ENCODE measurements at places on chromosomes 11 and 22.
A peak's percentile ranks its signal among the peaks of the same experiment; 100 is the strongest.

GRCh38 chr22:42992886-42993479 is 22.0 kb downstream of the PACSIN2 start:
- DNase-seq = no peak

DNA sequence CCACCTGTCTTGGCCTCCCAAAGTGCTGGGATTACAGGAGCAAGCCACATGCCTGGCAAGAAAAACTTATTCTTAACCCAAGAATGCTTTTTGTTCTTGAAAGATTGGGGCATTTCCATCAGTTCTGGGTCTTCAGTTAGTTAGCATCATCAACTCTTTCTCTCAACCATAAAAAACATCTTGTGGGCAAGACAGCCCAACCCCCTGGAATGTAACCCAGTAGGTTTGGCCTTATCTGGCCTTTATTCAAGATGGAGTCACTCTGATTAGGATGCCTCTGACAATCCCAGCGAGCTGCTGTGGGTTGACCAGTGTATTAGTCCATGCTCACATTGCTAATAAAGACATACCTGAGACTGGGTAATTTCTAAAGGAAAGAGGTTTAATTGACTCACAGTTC is 9.2 kb upstream of the TPCN2 start:
- DNase-seq = no peak

DNA sequence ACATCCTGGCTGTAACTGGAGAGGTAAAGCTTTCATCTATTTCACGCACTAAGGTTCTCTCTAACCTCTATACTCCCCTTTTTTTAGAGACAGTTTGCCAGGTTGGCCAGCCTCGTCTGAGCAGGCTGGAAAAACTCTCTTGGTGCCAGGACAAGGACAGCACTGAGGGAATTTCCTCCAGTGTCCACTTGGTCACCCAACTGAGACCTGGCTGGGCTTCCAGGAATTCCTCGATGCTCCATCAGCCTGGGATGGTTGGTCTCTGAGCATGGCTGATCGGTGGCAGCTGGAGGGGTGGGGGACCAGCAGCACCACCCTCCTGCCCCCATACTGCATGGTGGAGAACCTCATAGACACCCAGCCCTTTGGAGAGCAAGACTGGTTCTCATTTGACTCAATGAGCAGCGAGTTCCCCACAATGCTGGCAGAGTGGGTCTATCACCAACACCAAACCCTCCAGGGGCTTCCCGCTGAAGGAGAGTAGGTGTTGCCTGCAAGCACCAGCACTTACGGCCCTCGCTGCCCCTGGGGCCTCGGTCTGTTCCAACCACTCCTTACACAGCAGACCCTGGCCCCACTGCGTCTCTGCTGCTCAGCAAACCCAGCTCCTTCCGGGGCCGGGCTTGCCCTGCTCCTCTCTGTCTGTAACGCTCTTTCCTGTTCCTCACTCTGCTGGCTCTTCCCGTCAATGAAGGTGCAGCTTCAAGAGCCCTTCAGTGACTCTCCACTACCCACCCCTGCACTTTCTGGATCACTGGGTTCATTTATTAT is 122.2 kb downstream of the ST3GAL4 start:
- peak; percentile 43 for DNase-seq

DNA sequence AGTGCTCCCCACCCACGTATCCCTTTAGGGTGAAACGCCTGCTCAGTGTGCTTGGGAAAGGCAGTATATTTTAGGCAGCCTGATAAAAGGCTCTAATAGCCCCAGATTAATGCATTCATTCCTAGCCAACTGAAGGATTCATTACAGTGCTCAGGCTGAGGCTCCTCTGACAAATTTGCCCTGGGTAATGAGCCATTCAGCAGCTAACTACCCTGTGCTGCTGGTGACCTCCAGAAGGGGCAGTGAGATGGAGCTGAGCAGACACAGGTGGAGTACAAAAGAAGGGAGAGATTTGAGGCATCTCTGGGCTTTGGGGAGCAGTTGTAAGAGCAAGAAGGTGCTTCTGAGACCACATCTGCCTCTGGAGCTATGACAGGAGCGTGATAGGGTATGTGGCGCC is 817.0 kb downstream of the NTM start:
- no peak for DNase-seq

DNA sequence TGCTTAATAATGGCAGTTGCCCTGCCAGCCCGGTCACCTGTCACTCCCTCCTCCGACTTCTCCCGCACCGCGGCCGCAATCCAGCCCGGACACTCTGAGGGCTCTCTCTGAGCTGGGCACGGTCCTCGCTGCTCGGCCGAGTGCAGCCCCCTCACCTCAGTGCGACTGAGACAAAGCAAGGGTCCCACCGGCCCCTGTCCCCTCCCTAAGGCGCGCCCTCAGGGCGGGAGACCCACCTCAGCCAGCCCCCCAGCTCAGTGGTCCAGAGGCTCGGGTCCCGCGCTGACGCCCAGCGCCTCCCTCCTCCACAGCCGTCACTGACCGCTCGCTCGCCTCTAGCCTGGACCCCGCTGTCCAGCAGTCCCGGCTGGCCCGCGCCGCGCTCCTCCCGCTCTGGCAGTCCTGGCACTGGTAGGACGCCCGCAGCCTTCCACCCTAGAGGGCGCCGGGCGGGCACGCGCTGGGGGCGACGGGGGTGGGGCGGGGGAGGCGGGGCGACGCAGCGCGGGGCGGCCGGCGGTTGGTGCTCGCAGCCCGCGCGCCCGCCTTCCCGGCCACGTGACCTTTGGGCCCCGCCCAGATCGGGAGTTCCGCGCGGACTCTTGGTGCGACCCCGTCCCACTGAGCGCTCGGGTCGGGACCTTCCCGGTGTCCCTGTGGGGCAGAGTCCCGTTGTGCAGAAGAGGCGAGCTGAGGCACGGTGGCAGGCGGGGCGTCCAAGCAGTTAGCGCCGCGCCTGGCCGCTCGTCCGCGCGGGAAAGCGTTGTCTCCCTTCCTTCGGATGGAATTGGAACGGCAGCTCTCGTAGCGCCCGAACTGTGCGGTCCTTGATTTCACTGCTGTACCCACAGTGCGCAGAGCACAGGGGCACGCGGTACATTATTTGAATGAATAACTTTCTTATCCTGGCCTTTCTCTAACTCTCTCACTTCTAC is 7.8 kb upstream of the L3MBTL2 start:
- DNase-seq = peak; percentile 85

DNA sequence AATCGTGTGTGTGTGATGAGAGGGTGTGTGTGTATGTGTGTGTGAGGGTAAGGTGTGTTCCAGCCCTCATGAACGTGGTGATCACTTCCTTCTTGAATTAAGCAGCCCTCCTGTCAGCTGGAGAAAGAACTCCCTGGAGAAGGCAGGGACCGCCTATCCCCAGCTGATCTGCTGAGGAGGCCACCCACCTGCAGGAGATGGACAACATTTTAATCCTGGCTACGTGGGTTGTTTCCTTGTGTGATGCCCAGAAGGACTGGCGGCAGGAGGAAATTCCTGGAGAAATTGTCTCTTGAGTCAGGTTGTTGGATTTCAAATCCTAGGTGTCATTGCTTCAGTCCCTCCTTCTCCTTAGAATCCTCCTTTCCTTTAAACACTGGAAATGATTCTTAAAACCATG is 878.8 kb downstream of the NTM start:
- DNase-seq = no peak

DNA sequence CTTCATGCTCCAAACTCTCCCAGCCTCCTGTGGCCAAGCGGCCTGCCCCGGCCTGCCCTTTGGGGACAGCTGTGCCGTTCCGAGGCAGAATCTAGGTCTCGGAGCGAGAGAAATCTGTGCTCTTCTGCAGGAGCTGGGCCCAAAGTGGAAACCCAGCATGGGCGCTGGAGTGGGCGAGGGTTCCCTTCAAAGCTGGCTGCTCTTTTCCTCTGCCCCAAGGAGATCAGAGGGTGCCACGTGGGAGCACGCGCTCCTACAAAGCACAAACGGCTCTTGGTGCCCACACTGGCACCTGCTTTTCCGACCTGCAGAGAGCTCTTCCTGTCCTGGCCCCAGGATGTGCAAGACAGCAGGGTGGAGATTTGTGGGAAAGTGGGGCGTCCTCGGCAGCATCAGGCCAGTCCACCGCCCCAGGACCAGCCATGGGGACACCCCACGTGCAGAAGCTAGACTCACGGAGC is 6.9 kb downstream of the OSBPL5 start:
- no peak for DNase-seq

DNA sequence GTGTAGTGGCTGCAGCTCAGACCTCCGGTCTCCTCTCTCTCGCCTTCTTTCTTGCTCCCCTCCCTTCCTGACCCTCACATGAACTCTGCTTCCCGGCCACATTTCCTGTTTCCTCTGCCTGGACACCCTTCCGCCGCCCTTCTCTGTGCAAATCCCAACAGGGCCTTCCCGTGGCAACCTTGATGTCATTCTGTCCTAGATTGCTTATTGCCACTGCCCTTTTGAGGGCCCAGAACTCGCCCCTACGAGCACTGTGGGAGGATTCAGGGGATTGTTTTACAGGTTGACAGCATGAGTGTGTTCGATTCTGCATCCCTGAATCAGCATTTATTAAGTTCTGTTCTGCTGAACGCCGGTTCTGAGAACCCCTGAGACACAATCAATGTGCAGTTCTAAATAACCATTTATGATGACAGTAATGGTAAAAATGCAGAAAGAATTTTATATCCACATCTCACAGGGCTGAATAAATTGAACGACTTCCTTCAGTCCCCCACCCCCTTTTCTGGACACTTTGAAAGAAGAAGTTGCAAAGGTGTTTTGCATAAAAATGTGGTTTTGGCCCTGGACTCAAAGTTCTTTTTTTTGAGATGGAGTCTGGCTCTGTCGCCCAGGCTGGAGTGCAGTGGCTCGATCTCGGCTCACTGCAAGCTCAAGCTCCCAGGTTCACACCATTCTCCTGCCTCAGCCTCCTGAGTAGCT is 6.4 kb downstream of the BATF2 start:
- no peak for DNase-seq

- DNase-seq = no peak
Measured at GRCh38 chr22:48301908-48302307, 1525.8 kb downstream of the BRD1 start.

DNA sequence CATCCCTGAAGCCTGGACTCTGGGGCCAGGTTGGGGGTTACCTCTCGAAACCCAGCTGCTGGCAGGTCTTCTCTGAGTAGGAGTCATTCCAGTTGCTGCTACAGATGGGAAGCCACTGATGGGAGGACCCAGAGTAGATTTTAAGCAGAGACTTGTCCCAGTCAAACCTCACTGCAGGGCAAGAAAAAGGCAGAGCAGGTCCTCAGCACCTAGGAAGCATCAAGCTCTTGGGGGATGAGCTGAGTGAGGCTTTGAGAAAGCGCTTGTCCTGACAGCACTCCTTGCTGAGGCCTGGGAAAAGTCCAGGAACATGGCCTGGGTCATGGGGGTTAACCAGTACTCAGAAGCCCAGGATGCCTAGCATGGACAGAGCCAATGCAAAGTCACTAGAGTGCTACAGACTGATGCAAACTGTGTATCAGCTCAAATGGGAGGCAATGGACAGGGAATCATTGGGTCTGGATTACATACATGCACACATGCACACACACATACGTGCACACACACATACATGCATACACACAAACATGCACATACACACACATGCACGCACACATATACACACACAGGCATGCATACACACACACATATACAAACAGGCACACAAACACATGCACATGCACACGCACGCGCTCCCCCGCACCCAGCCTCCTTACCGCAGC is 15.3 kb downstream of the TMPRSS13 start:
- no peak for DNase-seq

DNA sequence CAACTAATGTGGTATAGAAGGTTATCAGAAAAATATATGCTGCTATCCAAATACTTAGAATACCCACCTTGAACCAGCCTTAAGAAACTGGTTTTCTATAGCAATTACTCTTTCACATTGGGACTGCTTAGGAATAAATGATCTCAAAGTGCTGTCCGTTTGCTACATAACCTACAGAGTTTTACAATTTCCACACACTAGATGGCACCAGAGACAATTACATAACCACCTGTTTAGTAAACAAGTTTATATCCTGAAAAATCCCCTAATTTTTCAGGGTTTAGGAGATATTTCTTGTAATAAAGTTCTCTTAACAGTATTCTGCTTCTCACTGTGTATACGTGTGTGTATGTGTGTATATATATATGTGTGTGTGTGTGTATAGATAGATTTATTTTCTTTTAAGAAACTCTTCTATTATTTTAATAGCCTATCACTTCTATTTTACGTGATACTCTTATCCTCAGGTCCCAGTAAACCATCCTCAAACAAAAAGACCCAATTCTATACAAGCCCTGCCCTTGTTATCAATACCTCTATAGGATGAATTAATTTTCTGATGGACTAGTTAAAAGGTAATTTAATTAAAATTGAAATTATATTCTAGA is 6.7 kb upstream of the OR5I1 start:
- no peak for DNase-seq

GRCh38 chr22:20844055-20845037 is 14.3 kb downstream of the PI4KA start:
- DNase-seq = no peak

Measured in activated CD4-positive, alpha-beta T cell treated with anti-CD3 and anti-CD28 coated beads for 48 hours (primary cell).